ENCODE measurements at places on chromosomes 6 and 20.
A peak's percentile ranks its signal among the peaks of the same experiment; 100 is the strongest.

DNA sequence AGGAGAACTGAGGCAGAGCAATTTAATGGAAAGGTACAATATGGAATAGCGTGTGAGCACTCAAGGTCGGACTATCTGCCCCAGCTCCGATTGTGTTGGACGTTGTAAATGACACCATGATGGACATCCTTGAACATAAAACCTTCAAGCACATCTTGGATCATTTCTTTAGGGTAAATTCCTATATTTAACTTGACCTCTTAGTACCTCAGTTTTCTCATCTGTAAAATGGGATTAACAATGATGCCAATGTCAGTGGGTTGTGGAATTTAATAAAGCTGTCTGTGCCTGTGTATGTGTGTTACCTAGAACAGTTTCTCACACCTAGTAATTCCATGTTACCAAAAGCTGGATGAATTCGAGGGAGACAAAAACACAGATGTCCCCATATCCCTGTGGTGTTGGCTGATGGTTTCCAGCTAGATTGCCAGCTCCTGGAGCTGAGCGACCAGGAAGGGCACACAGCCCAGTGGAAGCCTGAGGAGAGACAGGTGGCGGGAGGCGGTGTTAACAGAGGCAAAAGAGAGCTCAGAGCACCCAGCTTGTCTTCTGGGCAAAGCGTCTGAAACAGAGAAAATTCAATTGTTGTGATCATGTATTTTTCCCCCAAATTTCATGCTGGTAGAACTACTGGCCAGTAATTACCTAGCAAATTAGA lies 32.6 kb downstream of the MDFI start:
- no peak for DNase-seq

GRCh38 chr6:149194820-149195558 lies 122.5 kb upstream of the TAB2 start:
- DNase-seq: no peak

- DNase-seq: no peak
These were observed 6.5 kb upstream of the RREB1 start for GRCh38 chr6:7101290-7101689.

- no peak for DNase-seq
These were observed 63.3 kb upstream of the ASF1A start for GRCh38 chr6:118830691-118831090.

DNA sequence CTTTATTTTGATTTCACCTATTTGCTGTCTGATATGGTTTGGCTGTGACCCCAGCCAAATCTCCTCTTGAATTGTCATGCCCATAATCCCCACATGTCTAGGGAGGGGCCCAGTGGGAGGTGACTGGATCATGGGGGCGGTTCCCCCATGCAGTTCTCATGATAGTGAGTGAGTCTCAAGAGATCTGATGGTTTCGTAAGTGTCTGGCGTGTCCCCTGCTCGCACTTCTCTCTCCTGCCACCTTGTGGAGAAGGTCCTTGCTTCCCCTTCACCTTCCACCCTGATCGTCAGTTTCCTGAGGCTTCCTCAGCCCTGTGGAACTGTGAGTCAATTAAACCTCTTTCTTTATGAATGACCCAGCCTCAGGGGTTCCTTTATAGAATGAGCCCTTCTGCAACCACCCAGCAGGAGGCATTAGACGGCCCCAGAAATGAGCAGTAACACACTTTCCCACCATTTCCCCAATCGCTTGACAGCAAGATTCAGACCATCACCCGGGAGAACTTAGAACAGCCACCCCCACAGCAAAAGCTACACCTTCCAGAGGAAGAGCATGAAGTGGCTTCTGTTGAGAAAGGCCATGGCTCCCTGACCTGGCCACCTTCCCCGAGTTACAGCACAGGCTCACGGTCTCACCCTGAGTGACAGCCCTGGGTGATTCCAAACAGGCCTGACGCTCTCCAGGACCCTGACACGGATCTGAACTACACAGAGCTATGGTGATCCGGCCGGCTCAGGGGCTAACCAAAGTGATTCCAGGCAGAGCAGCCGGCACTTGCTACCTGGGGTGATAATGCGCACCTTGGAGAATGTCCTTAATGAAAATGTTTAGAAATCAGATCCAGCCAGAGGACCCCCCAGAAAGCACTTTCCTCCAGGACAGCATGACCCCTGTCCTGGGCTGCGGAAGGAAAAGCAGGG lies 131.2 kb upstream of the CDH4 start:
- DNase-seq: peak; percentile 37

GRCh38 chr6:132614554-132614953 lies 9.5 kb downstream of the TAAR2 start:
- DNase-seq: no peak

DNA sequence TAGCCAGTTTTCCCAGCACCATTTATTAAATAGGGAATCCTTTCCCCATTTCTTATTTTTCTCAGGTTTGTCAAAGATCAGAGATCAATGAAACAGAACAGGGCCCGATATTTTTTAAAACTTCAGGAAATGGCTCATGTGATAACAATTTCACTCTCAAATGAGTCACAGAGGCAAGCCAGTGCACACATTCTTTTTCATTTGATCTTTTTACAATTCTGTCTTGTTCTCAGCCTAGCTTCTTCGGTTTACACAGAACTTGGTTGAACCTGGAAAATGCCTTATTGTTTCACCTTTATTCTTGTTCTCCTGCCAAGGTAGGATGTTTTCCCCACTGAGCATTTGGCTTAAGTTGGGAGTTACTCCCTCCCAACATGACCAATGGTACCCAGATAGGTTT lies 258.9 kb downstream of the COL12A1 start:
- DNase-seq: no peak

DNA sequence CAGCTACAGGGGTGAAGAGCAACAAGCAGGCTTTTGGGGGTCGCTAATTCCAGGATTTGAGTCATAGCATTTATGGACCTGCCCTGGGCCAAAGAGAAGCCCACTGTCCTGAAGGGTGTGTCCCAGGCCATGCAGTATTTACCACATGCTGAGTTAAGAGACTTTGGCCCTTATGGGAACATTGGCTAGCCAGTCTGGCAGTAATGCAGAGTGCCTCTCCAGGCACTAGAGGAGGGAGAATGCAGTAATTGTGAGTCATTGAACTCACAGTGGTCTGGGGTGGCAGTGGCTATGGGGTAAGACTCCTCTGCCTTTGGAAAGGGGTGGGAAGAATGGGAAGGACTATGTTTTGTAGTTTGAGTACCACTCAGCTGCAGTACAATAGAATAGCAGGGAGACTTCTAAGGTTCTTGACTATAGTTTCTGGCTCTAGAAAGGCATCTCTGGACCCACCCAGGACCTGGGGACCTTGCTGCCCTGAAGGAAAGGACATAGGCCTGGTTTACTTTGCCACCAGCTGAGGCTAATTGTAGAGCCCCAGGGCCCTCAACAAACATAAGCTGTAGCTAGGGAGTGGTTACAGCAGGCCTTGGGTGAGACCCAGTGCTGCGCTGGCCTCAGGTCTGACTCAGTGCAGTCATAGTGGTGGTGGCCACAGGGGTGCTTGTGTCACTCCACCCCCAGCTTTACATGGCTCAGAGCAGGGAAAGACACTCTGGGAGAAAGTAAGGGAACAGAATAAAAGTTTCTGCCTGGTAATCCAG lies 520.9 kb downstream of the HTR1B start:
- DNase-seq: no peak

DNA sequence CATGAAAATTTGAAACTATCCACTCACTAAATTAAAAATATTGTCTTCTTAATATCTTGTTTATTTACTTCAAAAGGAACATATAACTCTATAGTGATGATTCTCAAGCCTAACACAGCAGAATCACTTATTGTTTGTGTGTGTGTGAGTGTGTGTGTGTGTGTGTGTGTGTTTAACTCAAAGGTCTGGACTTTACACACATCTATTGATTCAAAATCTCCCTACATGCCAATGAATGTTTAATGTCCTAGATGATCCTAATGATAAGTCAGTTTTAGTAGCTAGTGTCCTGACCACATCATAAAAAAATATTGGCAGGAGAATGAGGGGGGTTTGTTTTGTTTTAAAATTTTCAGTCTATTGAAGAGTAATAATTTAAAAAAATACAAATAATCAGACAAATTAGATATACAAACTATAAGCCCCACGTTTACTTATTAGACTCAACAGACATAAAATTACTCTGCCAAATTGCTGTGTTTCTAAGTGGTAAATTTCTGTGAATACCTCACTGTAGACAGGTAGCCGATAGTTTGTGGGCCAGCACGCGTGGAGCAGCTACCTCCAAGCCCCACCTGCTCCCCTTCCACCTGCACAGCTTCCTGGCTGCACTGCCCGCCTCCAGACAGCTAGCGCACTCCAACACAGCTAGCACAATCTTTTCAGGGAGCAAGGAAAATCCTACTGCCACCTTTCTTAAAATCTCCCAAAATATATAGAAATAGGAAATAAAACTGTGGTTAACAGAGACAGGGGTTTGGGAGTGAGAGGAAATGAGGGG lies 349.6 kb downstream of the PKHD1 start:
- no peak for DNase-seq

Measured in activated T-cell treated with anti-CD3 and anti-CD28 coated beads, Interleukin-2, amount 50 U/mL, for 48 hours (primary cell).